HCEC 1CT (cell line): ENCODE measurements at places on chromosomes 1 and 21.

DNA sequence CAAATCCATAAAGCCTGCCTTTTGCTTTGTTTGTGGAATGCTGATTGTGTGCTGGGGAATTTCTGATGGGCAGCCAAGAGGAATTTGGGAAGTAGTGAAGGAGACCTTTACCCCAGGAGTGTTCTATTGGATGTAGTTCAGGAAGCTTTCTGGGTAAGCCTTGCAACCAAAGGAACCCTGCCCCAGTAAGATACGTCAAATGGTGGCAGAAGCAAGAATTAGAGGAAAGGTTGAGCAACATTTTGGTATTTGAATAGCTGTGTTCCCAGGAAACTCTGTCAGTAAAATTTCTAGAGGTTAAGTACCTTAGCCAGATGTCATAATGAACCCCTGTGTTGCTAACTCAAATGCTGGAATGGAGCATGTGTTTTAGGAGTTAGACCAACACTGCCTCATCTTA is 6.4 kb downstream of the MGST3 start:
- DNase-seq: peak; percentile 72

DNA sequence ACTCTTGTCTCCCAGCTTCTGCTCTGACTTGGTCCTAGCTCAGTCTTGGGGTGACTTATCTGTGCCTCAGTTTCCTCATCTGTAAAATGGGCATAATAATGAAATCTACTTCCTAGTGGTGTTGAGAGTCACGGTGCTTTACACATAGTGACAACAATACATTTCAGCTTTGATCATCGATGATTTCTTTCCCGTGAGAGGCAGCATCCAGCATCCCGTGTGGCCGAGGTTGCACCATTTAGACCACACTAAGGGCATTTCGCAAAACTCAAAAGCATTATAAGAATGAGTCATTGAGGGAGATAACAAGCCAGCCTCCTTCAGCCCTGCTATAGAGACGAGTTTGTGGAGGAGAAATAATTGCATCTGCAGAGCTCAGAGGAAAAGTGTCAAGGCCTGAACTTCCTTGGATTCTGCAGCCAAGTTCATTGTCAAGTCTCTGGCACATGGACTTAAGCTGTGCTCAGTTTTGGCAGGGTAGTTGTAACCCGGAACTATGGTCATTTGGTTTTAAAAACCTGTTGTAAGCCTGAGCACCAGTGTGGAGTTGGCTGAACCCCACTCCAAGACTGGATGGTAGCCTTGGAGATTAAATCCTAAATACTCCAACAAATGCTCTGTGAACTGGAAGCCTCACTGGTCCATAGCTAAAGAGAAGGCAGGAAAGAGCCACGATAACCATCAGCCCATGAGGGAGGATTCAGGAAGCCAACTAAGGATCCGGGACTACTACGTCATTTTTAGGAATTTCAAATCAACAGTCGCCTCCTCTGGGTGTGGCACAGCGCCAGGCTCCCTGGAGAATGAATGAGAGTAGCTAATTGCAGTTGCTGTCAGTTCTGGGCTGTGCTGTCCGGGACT is 64.2 kb downstream of the TCP10L start:
- peak; percentile 88 for DNase-seq

DNA sequence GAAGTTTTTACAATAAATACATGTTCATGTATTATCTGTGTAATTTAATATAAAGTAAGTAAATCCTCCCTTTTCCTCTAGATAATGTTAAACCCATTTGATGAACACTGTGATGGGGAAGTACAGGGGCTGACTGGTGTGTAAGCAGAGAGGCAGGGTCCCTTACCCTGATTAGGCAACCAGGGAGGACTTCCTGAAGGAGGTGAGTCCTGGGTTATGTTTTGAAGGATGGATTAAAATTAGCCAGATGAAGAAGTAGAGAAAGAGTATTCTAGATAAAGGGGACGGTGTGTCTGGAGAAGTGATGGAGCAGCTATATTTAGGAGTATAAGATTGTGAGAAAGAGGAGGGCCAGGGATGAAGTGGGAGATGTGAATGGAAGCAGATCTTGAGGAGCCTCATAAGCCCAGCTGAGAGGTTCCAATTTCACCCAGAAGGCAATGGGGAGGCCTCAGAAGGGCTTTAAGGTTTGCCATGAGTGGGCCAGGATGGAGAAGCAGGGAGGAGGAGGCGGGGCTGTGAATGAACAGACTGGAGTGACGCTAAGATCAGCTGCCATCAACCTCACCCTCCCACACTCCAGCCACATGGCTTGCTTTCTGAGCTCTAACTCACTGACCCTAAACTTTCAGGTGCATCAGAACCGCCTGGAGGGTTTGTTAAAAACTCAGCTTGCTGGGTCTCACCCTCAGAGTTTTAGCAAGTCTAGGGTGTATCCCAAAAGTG is 30.9 kb upstream of the ID3 start:
- DNase-seq: no peak

DNA sequence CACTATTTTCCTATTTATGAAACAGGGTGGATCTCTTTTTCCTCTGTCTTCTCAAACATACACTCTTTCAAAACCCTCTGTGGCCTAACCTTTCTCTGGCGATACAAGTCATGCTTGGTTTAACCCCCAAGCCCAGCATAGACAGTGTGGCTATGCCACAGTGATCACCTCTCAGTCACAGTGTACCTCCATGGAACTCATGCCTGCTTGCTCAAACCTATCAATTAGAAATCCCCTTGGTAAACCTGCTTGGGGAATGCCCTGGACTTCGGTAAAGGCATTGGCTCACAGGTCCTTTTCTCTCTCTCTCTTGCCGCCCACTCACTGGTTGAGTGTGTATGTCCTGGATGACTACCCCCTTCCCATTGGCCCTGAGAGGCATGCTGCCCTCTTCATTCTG is 147.5 kb downstream of the CYYR1 start:
- DNase-seq: no peak

DNA sequence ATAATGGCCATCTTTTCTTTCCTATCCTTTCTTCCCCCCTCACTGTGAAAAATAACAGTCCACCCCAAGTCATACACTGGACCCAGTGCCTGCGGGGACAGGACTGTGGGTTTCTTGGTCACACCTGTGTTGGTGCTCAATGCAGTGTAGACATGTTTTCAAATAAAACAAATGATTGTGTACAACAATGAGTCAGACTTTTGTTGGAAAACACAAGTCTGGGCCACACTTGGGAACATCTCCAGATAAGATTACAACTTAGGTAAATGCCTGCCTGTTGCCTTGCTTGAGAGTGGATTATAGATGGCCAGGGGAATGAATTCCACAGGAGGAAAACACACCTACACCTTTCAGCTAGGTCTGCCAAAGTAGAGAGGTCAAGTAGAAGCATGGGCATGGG is 34.1 kb downstream of the PDPN start:
- DNase-seq: peak; percentile 28

DNA sequence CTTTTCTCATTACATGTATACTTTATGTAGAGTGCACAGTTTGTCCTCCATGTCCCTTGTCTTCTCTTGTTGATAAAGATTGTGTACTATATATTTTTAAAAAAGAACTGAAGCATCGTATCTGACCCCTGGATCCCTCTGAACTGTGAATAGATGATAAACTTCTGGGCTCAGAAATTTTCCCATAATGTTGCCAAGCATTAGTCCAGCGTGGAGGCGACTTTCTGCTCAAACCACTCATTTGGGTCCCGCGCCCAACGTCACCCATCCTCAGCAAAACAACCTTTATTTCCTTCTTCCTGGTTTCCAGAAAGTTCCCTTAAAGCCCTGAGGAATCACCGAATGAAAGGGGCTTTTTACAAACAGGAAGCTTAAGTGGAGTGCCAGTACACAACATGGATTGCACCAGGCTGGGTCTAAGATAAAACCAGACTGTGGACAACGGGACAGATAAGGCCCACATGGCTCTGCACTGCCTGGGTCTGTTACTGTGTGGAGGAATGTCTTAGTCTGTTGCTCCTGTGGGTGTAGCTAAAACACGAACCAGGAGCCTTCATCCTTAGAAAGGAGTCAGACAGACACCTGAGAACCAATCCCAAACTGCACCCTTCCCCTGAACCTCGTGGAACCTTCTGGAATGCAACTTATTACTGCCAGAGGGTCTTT is 15.6 kb downstream of the EVA1C start:
- no peak for DNase-seq

DNA sequence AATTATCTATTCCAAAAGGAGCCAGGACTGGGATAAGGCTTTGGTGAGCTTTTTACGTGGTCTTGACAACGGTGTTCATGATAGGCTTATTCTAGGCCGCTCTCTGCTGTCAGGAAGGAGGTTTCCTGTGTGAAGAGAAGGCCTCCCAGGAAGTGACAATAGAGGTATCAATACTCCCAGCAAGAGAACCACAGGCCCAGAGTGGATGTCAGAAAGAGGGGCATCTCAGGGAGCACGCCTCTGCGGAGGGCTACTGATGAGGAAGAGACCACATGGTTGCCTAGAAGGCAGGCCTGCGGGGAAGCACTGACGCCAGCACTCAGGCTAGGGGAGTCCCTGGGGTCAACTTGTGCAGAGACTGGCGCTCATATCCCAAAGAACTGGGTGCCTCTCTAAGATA is 60.4 kb downstream of the ITPKB start:
- DNase-seq: no peak

DNA sequence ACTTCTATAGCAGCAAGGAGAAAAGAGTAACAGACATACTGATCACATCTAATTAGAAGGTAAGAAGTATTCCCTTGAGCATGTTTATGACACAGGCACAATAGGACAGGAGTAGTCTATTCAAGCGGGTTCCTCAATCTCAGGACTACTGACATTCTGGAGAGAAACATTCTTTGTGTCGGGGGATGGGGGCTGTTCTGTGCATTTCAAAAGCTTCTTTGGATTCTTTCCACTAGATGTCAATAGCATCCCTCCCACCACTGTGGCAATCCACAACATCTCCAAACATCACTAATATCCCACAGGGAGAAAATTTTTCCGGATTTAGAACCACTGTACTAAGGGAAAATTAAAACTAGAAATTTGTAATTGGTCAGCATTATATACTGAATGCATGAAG is 56.9 kb downstream of the ADAMTS5 start:
- peak; percentile 4 for DNase-seq

DNA sequence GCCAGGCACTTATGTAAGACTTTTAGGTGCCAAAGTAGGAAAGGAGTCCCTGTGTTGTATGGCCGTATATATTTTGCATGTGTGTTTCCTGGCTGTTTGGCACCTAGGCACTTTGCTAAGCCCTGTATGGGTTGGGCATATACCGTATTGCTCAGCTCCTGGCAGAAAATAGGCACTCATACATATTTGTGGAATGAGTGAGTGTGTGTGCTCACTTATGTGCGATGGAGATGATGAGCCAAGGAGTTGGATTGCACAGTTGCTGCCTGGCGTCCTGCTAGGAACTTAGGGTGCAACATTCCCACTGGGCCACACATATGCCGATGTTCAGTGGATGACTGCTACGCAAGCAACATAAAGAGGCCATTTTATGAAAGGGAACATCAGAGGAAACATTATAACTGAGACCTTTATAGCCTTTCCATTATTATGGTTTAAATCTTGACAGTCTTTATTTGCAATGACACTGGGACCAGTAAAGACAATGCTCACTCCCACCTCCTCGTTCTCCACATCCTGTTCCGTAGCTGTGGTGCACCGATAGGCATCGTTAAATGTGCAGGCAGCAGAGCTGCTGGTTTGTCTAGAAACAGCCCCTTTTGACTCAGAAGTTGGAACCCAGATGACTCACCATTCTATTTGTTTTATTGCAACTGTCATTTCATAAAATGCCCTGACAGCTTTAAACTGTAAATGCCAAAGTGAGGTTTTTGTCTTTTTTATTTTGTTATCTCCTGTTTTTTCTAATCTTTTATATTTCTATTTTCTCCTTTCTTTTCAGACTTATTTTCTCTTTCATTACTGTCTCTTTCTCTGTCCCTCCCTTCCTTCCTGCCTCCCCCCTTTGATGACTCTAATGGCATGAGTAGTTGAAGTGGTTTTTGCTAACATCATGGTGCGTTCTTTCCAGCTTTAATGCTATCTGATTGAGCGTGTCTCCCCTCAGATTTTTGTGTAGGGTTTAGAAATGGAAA is 36.1 kb downstream of the PEX14 start:
- DNase-seq: peak; percentile 95

- no peak for DNase-seq
These were observed 11.0 kb upstream of the CPLANE2 start for GRCh38 chr1:16248007-16248436.

DNA sequence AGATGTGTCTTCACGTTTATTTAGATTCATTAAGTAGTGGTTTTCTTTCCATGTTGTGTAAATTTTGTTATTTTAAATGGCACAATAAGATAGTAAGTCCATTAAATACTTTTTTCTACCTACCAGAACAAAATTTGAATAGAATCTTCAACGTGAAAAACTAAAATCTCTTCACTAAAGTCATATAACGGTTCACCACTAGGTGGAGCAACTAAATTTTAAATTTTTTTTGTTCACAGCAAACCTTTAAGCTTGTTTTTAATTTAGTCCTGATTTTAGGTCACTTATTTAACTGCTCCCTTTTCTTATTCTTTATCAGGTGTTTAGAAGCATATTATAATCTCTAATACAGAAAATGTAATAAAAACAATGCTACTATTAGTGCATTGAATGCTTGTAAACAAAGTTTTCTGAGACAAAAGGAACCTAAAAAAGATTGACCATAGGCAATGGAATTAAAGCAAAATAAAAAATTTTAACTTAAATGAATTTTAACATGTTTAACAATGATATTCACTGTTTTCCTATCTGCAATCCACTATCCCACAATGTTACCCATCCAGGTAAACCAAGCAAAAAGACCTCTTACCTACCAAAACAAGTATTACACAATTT is 28.3 kb upstream of the PKN2 start:
- DNase-seq: peak; percentile 32

DNA sequence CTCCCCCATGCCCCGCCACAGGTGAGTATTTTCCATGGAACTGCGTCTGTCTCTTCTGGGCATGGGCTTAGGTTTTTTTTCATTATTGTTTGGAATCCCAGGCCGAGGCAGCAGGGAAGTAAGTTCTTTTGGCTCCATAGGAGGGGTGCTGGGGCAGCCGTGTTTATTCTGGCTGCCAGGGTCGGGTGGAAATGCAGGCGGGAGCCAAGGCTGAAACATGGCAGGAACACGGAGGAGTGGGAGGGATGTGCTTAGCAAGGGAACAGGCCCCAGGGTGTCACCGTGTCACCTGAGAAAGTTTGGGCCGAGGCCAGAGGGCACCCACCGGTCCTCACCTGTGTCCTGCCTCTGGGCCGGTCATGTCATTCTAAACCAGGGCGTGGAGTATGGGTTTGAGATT is 4.5 kb upstream of the DHRS3 start:
- DNase-seq: no peak

- DNase-seq: peak; percentile 45
These were observed 1.2 kb downstream of the NEGR1 start for GRCh38 chr1:72281144-72281543.

GRCh38 chr1:77202751-77203150 is 16.5 kb downstream of the PIGK start:
- no peak for DNase-seq

- DNase-seq: no peak
These were observed 244.8 kb downstream of the SMYD3 start for GRCh38 chr1:246262281-246262680.

GRCh38 chr1:195462152-195462551 is 1146.1 kb downstream of the KCNT2 start:
- DNase-seq: no peak

- peak; percentile 29 for DNase-seq
These were observed 648 bp downstream of the FAM76A start for GRCh38 chr1:27726173-27727044.

GRCh38 chr1:203476216-203476814 is 709 bp downstream of the PRELP start:
- no peak for DNase-seq

- no peak for DNase-seq
These were observed 210.4 kb upstream of the BRINP3 start for GRCh38 chr1:190688096-190688495.

GRCh38 chr1:119364640-119365039 is 3.9 kb upstream of the HAO2 start:
- peak; percentile 47 for DNase-seq

- no peak for DNase-seq
These were observed 11.2 kb upstream of the FOXO6 start for GRCh38 chr1:41350055-41350378.
